CD8-positive, alpha-beta T cell (primary cell): ENCODE measurements at places on chromosomes 3 and 15.

- no peak for DNase-seq
These were observed 1.7 kb downstream of the ACY1 start for GRCh38 chr3:51985063-51985462.

- no peak for DNase-seq
These were observed 122.6 kb downstream of the EPHB1 start for GRCh38 chr3:134917631-134918030.

- no peak for DNase-seq
These were observed 29.8 kb downstream of the IL1RAP start for GRCh38 chr3:190543671-190544070.

DNA sequence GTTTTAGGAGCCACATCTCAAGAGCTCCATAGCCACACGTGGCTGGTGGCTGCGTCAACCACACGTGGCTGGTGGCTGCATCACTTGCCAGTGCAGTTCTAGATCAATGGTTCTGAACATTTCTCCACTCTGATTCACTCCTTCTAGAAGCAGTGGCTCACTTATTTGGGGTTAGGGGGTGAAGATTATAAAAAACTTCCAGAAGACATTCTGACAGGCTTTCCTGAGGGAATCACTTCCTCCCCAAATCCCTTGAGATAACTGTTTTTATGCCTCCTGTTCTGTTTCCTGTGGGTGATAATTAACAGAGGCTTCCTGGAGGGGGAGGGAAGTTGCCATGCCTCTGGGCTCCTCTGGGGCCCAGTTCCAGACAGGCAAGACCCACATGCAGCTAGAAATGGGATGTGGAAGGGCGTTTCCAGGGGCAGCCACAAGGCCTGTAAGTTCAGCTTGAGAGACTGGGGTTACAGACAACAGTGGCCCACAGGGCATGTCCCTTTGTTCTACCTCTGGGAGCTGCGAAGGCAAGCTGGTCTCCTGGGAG, 23.6 kb downstream of the HEG1 start:
- no peak for DNase-seq

GRCh38 chr3:180646187-180646790, 33.0 kb downstream of the CCDC39 start:
- no peak for DNase-seq

DNA sequence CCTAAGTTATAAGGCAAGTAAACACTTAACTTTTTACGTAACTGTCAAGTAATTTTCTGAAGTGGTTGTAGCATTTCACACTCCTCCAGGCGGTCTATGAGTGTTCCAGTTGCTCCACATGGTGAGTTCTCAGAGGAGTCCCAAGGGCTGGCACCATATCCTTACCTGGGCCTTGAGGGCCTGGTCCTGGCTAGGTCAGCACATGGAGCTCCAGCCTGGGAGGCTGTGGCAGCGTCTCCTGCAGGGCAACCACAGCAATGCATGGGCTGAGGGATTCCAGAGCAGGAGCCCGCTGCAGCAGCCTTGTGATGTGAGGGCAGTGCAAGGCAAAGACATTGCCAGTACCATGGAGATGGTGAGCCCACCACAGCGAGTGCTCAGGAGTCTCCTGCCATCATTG, 32.2 kb upstream of the LYZL4 start:
- no peak for DNase-seq

- no peak for DNase-seq
These were observed 76.1 kb downstream of the SYNPR start for GRCh38 chr3:63354160-63354559.

- no peak for DNase-seq
These were observed 13.7 kb upstream of the ANP32A start for GRCh38 chr15:68834346-68834745.

- DNase-seq, result no peak
These were observed 128.2 kb downstream of the SCAPER start for GRCh38 chr15:76776969-76777368.

DNA sequence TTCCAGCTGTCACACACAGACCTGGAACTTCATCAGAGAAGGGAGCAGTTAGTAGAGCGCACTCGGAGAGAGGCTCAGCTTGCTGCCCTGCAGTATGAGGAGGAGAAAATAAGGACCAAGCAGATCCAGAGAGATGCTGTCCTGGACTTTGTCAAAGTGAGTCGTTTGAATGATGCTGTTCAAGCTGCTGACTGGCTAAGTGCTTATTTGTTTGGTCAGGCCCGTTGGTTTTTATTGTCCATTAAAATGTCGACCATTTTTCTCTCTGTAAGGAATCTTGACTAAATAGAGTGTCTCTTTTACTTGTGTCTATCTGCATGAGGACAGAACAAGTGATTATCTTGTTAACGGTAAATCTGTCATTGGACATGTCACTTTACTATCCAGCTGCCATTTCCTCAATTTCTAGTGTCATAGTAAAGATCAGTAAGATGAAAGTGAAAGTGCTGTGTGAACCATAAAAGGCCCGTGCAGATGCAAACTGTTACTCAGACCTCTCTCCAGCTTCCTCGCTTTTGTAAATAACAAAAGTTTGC, 56.9 kb downstream of the LRCH3 start:
- no peak for DNase-seq

GRCh38 chr3:195468391-195468776, 25.6 kb upstream of the ACAP2 start:
- DNase-seq, result no peak

DNA sequence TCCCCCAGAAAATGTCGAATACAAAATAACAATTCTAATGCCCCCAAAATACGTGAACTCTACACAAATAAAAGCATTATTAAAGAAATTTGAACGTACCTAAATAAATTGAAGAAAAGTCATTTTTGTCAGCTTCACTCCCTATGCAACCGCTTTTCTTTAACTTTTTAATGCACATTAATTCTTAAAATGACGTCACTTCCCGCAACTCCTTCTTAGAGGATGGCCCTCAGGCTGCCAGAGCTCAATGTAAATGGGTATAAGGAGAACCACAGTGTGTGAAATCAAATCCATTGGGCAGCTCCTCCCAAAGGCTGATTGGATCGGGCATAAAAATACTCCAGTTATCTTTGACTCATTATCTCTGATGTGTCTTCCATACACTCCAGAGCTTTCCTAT, 736.9 kb downstream of the GBE1 start:
- no peak for DNase-seq

DNA sequence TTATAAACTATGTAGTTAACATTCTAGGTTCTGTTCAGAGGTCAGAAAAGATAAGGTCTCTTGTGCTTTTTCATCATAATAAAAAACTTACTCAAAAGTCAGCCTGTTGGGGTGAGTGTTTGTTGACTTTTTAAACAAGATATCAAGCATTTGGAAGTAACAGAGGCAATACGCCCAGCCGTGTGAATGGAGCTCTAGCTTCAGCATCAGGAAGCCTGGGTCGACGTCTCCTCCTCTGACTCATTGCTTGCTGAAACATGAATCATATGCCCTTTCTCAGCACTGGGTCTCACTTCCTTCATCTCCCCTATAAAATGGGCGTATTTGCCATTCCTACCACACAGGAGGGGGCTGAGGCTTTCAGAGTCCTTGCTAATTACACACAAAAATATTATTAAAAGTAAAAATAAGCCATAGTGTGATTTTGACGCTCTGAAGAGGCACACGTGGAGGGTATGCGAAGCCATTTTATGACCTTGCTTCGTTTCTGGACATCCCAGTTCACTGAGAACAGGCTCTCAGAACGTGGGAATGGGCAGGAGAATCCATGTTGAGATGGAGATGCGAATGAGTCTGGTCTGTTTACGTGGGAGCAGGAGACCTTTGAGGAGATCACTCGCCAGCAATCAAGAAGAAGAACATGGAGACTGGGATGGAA, 220.8 kb upstream of the TPRG1 start:
- peak; percentile 32 for DNase-seq

- no peak for DNase-seq
These were observed 28.4 kb downstream of the OXSM start for GRCh38 chr3:25818335-25818734.

DNA sequence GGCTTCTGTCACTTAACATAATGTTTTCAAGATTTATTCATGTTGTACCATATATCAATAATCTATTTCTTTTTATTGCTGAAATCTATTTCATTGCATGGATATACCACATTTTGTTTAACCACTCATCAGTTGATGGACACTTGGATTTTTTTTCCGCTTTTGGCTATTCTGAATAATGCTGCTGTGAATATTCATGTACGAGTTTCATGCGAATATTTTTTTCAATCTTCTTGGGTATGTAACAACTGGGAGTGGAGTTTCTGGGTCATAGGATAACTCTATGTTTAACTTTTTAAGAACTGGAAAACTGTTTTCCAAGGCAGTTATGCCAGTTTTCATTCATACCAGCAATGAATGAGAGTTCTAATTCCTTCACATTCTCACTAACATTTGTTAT, 21.7 kb upstream of the GPR160 start:
- DNase-seq, result no peak

DNA sequence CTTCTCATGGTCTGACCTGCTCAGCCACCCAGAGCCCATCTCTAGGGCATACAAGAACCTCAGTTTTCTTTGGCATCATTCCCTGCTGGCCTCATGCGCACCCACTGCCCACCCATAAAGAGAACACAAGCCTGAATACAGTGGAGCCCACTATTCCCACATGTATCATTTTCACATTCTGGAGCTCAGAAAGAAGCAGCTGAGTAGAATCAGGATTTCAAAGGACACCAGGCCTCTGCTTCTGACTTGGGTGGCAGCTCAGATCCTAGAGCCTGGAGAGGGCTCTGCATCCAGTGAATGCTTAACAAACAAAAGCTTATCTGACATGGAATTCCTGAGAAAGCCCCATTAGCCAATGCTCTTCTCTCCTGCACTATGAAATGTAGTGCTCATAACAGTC, 34.7 kb downstream of the RBP2 start:
- DNase-seq, result no peak

DNA sequence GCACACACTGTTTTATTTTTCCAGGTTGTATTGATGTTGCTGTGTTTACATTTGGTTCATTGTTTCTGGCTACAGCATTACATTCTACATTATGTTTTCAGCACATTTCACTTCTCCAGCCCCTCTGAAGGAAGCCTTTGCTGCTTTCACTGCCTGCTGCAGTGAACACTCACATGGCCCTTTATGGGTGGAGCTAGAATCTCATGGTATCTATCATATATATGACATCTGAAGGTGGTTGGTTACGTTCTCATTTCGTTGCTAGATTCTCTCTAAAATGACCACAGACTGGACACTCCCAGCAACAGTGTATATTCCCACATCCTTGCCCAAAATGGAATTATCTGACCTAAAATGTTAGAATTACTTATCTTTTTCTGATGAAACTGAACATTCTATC, 35.2 kb upstream of the CTDSPL start:
- DNase-seq, result no peak

DNA sequence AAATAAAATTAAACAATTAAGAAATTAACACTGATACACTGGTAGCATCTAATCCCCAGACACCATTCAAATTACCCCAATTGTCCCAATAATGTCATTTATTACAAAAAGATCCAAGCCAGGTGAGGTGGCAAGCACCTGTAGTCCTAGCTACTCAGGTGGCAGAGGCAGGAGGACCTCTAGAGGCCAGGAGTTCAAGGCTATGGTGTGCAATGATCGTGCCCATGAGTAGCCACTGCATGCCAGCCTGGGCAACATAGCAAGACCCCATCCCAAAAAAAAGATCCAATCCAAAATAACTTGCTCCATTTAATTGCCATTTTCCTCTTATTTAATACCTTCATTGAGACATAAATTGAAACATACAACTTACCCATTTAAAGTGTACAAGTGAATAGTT, 17.8 kb downstream of the CSTA start:
- no peak for DNase-seq

DNA sequence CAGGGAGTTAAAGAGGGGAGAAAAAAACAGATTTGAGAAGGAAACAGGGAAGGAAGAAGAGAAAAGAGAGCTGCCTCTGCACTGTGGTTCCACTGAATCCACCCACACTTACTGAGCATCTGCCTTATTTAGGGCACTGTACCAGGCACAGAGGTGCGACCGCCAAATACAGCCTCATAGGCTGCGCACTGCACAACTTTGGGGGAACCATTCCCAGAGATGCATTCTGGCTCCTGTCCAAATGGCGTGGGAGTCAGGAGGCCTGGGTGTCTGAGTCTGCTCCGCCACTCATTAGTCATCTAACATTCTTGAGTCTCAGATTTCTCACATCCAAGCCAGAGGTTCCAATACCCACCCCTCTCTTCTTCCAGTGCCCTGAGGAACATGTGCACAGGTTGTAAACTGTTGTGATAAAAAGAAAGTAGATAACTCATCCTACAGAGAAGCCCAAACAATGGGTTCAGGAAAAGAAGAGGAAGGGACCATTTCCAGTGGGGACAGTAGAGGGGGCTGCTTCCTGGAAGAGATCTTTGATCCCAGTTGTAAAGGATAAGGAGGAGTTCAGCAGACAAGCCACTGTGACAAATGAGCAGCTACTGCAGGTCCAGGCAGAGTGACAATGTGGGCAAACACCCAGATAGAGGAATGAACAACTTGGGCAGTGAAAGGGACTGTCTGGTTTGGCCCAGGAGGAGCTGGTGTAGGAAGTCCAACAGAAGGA, 254.6 kb downstream of the UACA start:
- no peak for DNase-seq

- no peak for DNase-seq
These were observed 58.6 kb upstream of the FGD5 start for GRCh38 chr3:14760185-14760584.

GRCh38 chr15:49458145-49458544, 35.1 kb downstream of the FGF7 start:
- no peak for DNase-seq

GRCh38 chr3:22988566-22988965, 214.6 kb upstream of the UBE2E2 start:
- DNase-seq, result no peak

DNA sequence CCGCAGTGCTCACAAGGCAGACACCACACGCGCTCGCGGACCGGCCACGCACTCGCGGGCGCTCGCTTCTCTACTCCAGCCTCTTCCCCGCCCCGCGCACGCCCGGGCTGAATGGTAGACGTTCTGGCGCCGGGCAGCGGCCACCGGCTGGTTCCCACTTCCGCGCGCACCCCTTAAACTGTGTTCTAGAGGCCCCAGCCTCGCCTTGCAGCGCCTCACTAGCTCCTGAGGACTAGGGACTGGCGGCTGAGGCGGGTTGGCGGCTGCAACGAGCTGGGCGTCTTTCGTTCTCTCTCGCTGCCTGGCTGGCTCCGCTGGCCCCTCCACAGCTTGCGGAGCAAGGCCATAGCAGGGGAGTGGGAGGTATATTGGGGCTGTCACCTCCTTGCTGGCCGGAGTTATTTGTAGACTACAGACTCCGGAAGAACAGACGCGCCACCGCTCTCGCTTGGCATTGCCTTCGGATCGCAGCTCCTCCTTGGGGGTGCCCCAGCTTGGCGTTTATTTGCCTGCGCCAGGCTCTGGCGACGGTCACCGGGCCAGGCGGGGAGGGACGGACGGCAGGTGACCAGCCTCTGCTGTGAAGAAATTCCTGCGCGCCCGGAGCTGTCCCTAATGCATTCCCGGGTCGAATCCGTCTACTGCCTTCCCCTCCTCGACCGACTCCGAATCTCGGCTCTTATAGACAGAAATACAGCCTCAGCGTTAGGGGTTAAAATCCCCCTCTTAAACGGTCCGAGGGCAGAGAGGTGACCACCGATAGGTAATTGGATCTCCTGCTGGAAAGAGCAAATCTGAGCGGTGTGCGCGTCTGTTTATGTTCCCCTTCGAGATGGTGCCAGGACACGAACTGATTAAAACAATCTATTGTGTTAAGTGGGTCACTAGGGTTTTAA, 1.3 kb downstream of the GREM1 start:
- no peak for DNase-seq
